CD4-positive, alpha-beta T cell treated with Interferon gamma for 1 hour (primary cell): ENCODE measurements at places on chromosomes 13 and 19.
A peak's percentile ranks its signal among the peaks of the same experiment; 100 is the strongest.

- DNase-seq: peak; percentile 74
Observed at GRCh38 chr19:13830741-13831536, 35.7 kb downstream of the ZSWIM4 start.

DNA sequence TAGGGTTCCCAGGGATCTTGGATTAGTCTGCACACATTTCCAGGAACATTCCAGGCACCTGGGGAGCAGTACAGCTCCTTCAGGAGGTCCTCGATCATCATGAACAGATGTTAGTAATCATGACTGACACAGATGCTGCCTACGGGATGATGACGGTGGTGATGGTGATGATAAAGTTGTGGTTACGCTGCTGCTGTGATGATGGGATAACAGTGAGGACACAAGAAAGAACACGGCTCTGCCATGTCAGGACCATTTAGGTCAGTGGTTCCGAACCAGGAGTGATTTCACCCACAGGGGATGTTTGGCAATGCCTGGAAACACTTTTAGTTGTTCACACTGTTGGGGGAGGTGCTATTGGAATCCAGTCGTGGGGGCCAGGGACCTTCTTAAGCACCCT is 1193.0 kb downstream of the UQCRFS1 start:
- no peak for DNase-seq

DNA sequence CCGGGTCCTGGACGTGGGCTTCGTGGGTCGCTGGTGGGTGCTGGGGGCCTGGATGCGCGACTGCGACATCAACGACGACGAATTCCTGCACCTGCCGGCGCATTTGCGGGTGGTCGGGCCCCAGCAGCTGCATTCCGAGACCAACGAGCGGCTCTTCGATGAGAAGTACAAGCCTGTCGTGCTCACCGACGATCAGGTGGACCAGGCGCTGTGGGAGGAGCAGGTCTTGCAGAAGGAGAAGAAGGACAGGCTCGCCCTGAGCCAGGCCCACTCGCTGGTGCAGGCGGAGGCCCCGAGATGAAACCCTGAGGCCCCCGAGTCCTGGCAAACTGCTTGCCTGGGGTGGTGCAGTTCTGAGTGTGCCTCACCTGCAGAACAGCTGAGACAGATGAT is 787 bp downstream of the TIMM29 start:
- DNase-seq: no peak

GRCh38 chr13:50410921-50411746 is 395.9 kb downstream of the KCNRG start:
- no peak for DNase-seq

- no peak for DNase-seq
Observed at GRCh38 chr13:110400786-110401533, 93.9 kb downstream of the COL4A2 start.

DNA sequence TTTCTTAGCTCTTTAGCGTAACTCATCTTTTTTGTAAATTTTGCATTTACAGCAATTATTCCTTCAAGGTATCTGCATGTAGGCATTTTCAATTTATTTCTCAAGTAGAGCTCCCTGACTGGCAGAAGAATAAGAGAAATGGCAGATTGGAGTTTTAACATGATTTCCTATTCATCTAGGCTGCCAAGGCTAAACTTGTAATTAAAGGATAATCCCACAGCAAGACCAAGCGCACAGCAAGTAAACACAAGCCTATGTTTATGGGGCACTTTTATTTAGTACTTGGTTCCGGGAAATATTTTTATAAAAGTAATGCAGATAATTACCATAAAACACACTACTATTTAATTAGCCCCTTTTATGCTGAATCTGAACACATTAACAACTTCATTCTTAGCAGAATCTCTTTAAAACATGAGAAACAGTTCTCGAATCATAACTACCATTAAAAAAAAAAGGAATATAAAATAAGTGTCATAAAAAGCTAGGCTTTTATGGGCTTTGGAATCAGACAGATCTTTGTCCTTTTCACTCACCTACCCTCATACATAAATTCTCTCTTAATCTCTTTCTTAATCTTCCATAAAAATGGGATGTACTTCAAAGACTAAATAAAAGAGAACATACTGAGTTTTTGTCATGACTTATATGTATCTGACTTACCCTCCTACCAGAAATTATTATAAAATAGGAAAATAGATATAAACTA is 961.6 kb upstream of the MIR17HG start:
- DNase-seq: no peak
